Right ventricle myocardium superior (tissue), 1 donor: ENCODE measurements at places on chromosomes 13 and 19.

DNA sequence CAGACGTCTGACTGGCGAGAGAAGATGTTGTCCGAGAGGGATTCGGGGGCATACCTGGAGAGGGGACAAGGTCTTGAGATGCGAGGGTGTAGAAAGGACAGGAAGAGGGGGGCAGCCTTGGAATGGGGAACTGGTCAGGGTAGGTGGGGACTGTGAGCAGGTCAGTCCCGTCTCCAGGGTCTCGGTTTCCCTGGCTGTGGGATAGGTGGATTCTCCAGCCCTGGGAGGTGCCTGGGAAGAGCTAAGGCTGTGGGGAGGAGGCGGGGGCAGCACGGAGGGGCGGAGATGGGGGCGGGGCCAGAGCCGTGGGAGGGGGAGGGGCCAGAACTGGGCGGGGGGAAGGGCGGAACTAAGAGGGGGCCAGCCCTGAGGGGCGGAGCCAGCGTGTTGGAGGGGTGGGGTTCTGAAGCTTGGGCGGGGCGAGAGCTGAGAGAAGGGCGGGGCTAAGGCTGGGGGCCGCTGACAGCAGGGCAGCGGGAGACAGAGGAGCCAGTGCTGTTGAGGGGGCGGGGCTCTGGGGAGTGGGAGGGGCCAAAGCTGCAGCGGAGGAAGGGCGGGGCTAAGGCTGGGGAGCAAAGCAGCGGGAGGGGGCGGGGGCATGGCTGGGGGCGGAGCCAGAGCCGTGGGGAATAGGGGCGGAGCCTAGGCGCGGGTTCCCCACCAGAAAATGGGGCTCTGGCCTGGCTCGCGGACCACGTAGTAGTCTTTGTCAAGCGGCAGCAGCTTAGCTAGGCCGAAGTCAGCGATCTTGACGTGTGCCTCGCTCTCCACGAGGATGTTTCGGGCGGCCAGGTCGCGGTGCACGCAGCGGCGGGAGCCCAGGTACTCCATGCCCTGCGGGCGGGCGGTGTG, 9.5 kb upstream of the INSL3 start:
- no peak for DNase-seq

- DNase-seq = no peak
Measured at GRCh38 chr19:35033067-35034004, 3.1 kb downstream of the SCN1B start.

DNA sequence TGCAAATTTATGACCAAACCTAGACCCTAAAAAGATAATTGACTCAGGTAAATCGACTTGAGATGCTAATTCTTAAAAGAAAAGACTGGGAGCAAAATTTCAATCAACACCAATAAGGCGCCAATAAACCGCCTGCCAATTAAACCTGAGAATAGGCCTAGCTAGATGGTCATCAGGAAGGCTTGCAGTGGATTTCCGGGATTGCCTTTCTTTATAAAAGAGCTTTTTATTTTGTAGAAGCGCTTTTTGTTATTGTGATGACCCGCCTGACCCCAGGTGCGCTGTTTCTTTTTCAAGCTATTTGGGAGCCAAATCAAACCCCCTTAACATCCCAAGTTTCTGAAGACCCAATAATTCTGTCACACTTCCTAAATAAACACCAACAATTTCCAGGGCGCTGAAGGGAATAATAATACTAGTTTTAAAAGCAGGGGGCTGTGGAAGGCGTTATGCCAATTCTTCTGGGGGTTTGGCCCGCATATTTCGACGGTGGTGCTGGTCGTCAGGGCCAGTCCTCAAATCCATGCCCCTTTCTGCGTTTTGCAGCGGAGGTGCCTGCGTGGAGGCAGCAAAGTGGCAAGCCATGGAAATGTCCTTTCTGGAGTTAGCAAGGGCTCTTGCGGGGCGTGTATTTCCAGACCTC, 2.9 kb upstream of the ZIC5 start:
- no peak for DNase-seq

GRCh38 chr13:113327391-113327765, 30.3 kb downstream of the LAMP1 start:
- DNase-seq = no peak

DNA sequence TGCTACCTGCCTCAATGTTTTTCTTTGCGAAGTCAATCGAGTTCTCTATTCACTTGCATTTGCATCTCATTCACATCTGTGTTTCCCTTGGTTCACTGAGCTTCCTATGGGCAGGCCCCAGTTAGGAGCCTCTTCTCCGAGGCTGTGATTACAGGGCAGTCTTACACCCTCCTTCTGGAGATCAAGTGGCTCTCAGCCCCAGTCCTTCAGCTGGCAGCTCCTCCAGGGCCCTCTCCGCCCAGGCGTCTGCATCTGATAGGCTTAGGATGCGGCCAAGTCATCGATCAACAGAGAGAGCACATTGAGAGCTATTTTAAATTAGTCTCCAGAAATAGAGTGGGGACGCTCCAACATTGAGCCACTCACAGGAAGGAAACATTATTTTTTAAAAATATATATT, 44.2 kb downstream of the MBNL2 start:
- DNase-seq = no peak

DNA sequence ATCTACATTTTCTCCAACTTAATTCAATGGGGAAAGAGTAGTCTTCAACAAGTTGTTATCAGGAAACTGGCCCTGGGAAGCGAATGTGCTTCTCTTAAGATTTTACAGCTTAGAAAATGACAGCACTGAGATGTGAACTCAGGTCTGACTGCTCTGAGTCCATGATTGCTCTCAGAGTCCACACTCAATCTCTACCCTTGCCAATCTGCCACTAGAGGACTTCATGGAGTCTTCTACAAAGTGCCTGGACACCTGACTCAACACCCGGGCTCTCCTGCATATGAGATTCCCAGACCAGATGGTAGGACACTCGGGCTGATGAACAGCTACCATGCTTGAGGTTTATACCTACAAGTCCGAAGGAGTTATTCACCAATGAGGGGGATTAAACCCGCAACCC, 74.8 kb downstream of the ABCC4 start:
- no peak for DNase-seq

DNA sequence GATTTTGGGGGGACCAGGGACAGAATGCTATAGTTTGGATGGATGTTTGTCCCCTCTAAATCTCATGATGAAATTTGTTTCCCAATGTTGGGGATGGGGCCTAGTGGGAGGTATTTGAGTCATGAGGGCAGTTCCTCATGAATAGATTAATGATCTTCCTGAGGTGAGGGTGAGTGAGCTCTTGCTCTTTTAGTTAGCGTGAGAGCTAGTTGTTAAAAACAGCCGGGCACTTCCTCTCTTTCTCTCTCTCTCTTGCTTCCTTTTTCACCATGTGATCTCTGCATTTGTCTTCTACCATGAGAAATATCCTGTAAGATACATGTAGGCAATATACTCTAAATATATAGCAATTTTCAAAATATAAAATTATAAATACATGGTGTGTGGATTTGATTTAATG, 290.8 kb upstream of the PCDH9 start:
- DNase-seq = no peak

DNA sequence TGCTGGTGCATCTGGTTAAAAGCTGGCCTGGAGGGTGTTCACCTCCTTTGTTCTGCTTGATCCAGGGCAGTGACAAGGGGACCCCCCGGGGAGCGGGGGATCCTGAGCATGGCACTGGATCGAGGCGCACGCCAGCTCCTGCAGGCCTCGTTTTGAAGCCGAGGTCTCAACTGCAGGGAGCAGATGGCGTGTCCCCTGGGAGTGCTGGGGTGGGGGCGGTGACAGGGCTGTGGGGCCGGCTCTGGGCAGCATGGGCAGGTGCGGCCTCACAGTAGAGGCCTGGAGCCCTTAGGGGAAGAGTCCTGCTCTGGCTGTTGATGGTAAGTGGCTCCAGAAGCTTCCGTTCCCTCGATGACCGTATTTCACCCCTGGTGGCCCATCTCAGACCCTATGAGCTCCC, 51.8 kb downstream of the CRTC1 start:
- DNase-seq = no peak

- no peak for DNase-seq
Measured at GRCh38 chr13:79108914-79109643, 297.0 kb downstream of the RBM26 start.

DNA sequence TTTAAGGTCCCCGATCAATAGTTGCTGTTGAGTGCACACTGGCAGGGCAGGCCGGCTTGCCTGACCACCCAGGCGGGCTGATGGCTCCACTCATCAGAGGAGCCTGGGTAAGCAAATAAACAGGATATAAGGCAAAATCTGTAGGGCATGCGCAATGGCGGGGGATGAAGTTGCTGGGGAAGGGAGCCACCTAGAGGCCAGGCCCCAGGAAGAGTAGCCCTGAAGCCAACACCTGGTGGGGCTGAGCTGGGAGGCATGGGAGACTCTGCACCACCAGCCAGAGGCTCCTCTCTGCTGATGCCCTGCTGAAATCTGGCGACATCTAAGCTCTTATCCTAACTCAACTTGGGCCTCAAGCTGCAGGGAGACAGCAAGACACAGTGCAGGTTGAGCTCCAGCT, 324.3 kb downstream of the ZNF536 start:
- no peak for DNase-seq

DNA sequence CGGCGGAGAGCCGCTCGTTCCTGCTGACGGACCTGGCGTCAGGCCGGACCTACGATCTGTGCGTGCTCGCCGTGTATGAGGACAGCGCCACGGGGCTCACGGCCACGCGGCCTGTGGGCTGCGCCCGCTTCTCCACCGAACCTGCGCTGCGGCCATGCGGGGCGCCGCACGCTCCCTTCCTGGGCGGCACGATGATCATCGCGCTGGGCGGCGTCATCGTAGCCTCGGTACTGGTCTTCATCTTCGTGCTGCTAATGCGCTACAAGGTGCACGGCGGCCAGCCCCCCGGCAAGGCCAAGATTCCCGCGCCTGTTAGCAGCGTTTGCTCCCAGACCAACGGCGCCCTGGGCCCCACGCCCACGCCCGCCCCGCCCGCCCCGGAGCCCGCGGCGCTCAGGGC, 8.4 kb downstream of the LRFN3 start:
- no peak for DNase-seq
